Urinary bladder (tissue), 4 donors: ENCODE measurements at places on chromosomes 2 and 18. TPM values are rescaled to one million over a fixed set of nuclear protein-coding genes. Genes with fewer than 3 reads are reported as not detected.

Gene EFEMP1
- 146 TPM for total RNA-seq

Gene SNED1
- 11.5 TPM for total RNA-seq

Gene MYOM1
- 41.9 TPM for total RNA-seq

Gene TDRD15
- 3.8 TPM for total RNA-seq

Gene LCT
- not detected for total RNA-seq

Gene GAL3ST2
- not detected for total RNA-seq

GRCh38 chr2:189305291-189305943 lies 125.9 kb upstream of the COL5A2 start:
- no peak for DNase-seq

- DNase-seq: no peak
Measured at GRCh38 chr2:37769551-37769950, 98.1 kb upstream of the CDC42EP3 start.

DNA sequence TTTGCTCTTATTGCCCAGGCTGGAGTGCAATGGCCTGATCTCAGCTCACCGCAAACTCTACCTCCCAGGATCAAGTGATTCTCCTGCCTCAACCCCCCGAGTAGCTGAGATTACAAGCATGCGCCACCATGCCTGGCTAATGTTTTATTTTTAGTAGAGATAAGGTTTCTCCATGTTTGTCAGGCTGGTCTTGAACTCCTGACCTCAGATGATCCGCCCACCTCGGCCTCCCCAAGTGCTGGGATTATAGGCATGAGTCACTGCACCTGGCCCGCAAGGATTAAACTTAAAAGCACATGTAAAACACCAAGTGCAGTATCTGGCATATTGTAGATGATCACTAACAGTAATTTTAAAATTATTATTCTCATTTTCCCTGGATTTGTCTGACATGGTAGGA lies 72.9 kb downstream of the C1QL2 start:
- no peak for DNase-seq
